ENCODE measurements at places on chromosomes 5 and 9.

DNA sequence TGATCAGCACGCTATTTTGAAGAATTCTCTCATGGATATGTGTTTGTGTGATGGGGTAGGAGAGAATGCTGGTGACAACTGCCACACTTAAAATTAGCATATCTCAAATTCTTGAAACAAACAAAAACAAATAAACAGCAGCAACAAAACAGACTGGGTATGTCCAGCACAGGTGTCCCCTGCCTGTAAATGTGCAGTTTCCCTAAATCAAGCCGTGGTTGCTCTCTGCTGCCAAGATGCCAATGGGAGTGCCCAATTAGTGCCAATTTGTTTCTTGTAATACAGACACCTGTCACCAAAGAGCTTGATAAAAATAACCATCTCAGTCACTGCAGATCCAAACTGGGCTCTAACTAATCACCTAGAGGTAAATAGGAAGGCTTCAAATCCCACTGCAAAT is 144.2 kb upstream of the SMARCA2 start:
- no peak for DNase-seq

- peak; percentile 35 for DNase-seq
These were observed 135.6 kb upstream of the SMARCA2 start for GRCh38 chr9:1879501-1879900.

DNA sequence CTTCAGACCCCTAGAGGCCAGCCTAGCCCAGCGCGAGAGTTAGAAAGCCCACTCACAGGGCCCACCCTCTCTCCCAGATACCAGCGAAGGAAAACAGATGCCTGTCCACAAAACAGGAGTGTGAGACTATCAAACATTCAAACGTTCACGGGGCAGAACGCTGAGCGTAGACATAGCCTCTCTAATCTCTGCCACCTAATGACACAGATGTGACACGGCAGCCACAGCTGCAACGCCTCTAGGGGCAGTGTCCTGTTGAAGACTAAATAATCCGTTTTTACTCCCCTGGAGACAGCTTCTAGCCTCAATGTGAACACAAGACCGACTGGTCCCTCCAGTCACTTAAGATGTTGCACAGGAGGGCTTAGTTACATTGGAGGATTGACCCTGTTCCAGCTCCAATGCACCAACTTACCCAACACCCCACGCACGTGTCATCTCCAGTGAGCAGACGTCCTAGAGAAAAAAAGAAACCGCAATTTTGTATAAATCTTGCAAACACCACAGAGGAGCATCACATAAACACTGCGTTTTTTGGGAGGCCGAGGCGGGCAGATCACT is 14.3 kb downstream of the DIPK1B start:
- DNase-seq = peak; percentile 76

GRCh38 chr5:112948458-112948857 is 26.4 kb upstream of the REEP5 start:
- DNase-seq = no peak

- DNase-seq = no peak
These were observed 15.0 kb upstream of the LVRN start for GRCh38 chr5:115947260-115947659.

- DNase-seq = no peak
These were observed 672.5 kb upstream of the RORB start for GRCh38 chr9:73824671-73825070.

GRCh38 chr5:14204785-14205321 is 61.7 kb downstream of the TRIO start:
- no peak for DNase-seq

DNA sequence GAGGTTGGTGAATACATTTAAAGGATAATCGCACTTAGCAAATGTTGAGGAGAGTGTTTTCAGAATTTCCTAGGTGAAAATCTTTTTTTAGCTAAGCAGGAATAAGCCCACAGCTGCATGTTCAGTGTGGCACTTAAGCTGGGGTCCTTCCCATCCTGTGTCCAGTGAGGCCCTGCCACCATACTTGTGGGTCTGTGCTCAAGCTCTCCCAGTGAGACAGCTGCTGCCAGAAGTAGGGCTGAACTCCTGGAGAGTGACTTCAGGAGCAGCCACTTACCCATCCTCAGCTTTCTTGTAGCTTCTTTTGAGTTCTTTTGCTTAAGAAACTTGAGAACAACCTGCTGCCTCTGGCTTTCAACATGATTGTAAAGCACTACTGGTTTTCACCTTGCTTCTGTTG is 110.0 kb upstream of the DHFR start:
- no peak for DNase-seq

- DNase-seq = peak; percentile 45
These were observed 54.3 kb downstream of the ADGRV1 start for GRCh38 chr5:90612919-90613318.

DNA sequence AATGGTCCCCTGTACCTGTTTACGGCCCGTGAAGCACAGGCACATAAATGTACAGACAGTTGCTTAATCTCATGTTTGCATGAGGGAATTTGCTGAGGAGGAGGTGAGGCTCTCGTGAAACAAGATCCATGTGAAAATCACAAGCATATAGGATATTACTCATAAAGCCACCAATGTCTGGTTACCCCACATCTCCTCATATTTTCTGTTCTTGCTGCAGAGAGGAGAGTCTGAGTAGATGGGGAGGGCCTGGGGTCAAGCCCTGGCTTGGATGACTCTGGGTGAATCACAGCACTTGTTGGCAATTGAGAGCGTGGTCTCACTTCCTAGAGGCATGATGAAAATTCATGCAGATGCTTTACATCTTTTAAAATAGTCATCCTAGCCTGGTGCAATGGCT is 975 bp downstream of the AGXT2 start:
- no peak for DNase-seq

DNA sequence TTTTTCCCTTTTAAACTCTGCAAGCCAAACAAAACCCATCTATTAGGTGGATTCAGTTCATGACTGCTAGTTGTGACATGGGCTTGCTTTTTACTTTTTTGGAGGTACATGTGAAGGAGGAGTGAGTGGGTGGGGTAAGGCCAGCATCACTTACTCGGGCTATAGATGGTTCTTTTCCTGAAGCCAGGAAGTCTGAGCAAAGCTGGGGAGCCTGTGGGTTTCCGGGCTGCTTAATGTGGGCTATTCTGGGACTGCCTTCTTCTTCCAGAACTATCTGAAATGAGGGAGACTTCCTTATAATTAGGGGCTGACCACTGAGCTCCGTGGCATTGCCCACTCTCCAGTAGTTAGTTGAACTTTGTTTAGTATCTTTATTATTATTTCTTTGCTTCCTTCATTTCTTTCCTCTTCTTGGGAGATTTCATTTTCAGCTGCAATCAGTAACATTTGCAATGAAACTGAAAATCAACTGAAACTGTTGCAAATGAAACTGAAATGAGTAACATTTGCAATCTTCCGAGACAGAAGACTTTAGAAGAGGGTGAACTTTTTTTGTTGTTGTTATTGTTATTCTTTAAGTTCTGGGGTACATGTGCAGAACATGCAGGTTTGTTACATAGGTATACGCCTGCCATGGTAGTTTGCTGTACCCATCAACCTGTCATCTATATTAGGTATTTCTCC is 204.9 kb downstream of the LRRC70 start:
- DNase-seq = peak; percentile 30

DNA sequence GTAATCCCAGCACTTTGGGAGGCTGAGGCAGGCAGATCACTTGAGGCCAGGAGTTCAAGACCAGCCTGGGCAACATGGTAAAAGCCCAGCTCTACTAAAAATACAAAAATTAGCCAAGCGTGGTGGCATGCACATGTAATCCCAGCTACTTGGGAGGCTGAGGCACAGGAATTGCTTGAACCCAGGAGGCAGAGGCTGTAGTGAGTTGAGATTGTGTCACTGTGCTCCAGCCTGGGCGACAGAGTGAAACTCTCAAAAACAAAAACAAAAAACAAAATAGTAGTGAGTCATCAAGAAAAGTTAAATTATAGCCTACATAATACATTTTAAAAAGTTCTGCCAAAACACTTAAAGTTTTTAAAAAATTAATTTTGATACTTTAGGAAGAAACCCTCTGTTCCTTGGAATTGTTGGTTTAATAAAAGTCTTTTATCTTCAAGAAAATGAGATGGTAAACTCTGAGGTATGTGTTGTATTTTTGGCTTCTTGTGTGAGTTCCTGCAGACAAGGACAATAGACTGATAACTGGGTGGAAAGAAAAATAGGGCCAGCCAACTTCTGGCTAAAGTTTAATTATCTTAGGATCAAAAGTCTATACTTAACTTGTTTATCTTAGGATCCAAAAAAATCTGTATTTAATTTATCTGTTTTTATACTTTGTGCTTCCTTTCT is 9.3 kb downstream of the RUSC2 start:
- DNase-seq = no peak

- no peak for DNase-seq
These were observed 7.7 kb downstream of the NR3C1 start for GRCh38 chr5:143395638-143396352.

DNA sequence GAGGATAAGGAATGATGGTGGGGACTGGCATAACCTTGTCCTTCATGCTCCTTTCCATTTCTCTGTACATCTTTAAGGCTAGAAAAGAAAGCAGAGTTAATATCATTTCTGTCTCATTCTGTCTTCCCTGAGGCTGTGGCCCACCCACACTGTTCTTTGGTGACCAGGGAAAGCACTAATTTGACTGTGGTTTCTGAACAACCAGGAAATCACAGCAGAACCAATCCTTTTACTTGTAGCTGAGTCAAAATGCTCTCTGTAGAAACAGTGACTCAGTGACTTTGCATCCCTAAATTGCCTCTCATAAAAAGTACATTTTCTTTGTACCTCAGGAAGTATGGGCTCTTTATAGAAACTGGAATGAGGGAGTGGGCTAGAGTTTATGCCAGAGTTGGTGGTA is 28.1 kb downstream of the IL33 start:
- peak; percentile 53 for DNase-seq

- DNase-seq = no peak
These were observed 86.3 kb downstream of the TLE1 start for GRCh38 chr9:81602887-81603680.

GRCh38 chr5:134077926-134078580 is 36.4 kb upstream of the TCF7 start:
- no peak for DNase-seq

DNA sequence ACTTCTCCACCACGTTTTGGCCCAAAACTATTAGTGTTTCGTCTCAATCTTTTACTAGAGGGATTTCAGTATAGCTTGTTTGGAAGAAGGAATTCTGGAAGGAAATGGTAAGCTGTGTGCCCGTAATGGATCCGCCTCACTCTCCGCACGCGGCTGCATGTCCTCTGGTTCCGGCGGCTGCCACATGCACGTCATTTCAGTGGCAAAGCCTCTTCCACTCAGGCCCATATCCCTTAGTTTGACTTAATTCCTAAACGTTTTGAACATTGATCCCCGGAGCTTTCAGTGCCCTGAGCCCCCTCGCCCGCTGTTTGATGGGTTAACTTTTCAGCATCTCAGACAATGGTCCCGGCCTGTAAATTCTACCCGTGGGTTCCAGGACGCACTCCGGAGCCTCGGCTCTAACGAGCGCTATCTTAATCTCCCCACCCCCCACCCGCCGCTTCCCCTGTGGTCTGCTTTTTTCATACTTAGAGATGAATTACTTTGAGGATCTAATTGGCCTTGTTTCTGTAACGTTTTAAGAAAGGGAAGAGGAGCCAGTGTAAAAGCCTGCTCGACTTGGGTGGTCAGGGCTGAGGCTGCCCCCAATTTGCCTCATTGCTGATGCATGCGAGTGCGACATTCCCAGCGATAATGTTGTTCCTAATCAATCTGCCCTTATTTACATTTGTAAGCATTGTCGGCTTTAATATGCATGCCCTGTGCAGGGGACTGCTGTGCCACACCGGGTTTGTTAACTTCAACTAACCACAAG is 4.6 kb downstream of the PTCH1 start:
- DNase-seq = no peak

- DNase-seq = no peak
These were observed 339.9 kb downstream of the ACTL7B start for GRCh38 chr9:108515856-108516255.

GRCh38 chr5:139872052-139872766 is 76.6 kb downstream of the PSD2 start:
- no peak for DNase-seq

DNA sequence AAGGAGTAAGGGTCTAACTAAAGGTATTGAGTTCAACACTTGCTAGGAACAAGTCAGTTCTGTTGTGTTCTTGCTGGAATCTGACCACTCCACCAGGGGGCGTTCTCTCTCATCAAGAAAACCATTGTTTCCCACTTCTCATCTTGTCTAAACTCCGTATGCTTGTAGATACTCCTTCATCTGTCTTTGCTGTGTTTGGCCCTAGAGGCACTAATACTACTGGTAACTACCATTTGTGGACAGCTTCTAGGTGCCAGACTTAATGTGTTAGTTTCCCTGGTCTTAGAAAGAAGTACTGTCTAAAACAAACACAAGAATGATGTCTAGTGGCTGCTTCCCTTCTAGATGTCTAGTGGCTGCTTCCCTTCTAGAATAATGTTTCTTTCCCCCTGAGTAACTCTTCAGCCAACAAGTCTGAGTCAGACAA is 18.7 kb upstream of the PTPDC1 start:
- DNase-seq = peak; percentile 63

GRCh38 chr5:134465816-134466240 is 54.1 kb upstream of the CDKN2AIPNL start:
- DNase-seq = peak; percentile 92

DNA sequence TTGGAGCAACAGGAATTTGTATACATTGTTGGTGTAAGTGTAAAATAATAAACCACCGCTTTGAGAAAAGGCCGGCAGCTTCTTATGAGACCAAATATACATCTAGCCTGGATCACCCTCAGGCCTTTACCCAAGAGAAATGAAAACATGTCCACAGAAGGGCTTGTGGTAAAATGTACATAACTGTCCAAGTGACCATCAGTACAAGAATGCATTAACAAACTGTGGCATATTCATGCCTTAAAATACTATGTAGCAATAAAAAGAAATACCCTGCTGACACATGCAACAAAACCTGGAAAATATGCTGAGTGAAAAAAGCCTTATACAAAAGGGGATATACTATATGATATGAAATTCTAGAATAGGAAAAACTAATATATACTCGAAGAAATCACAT is 311.9 kb upstream of the TRPC7 start:
- DNase-seq = no peak

All from GM10248 (cell line).